ENCODE measurements at places on chromosomes 1 and 21. TPM values are rescaled to one million over a fixed set of nuclear protein-coding genes. Genes with fewer than 3 reads are reported as not detected.

The PADI3 gene
- total RNA-seq, result 0.24 TPM

The HSD3B2 gene
- 0.42 TPM for total RNA-seq

The C1orf216 gene
- total RNA-seq, result 1.3 TPM

The FCRLB gene
- 3.0 TPM for total RNA-seq

The IL19 gene
- total RNA-seq, result not detected

The SHE gene
- 2.7 TPM for total RNA-seq

All from cardiac muscle cell (in vitro differentiated cells and primary cell).